ENCODE measurements at places on chromosomes 6 and 20.

- DNase-seq, result no peak
Measured at GRCh38 chr6:122238861-122239260, 160.6 kb upstream of the HSF2 start.

DNA sequence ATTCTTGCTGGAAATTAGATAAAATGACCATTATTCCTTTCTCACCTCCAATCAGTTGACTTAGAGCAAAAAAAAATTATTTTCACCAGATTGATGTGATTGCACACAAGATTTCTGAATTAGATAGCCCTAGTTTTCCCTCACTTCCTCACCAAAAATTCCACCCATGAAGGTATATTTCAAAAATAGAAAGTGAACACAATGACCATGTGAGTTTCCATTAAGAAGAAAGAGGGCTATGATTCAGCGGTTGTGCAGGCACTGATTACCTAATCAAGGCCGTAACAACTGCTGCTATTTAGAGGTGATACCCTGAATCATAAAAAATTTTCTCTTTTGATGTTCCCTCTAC is 19.5 kb upstream of the RALGAPA2 start:
- DNase-seq, result peak; percentile 45

GRCh38 chr6:43800746-43801494 is 30.9 kb downstream of the VEGFA start:
- no peak for DNase-seq

DNA sequence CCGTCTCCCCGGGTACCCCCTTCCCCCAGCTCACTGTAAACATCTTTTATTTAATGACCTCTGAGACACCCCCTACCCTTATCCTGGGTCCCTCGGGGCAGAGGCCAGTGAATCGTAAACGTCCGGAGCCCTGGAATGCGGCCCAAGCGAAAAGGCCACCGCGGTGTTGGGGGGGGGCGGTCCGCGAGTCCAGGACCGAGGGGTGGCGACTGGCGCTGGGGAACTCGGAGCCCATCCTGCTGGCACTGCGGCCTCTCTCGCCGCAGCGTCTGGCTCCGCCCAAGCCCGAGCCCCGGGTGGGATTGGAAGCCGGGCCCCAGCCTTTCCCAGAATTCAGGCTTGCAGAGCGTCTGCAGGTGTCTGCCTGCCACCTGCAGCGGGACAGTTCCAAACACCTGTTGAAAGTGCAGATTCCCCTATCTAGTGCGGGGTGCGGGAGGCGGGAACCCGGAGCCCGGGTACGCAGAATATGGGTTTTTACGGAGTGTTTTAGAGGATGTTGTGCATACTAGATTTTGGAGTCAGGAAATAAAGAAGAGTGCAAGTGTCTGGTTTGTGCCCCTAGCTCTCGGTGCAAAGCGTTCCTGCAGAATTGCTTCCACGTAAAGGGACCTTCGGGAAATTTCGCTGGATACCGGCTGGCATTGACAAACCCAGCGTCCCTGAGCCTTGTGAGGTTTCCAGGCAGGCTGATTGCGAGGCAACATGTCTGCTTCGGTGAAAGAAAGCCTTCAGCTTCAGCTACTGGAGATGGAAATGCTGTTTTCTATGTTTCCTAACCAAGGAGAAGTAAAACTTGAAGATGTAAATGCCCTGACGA is 800 bp downstream of the RWDD2A start:
- no peak for DNase-seq

DNA sequence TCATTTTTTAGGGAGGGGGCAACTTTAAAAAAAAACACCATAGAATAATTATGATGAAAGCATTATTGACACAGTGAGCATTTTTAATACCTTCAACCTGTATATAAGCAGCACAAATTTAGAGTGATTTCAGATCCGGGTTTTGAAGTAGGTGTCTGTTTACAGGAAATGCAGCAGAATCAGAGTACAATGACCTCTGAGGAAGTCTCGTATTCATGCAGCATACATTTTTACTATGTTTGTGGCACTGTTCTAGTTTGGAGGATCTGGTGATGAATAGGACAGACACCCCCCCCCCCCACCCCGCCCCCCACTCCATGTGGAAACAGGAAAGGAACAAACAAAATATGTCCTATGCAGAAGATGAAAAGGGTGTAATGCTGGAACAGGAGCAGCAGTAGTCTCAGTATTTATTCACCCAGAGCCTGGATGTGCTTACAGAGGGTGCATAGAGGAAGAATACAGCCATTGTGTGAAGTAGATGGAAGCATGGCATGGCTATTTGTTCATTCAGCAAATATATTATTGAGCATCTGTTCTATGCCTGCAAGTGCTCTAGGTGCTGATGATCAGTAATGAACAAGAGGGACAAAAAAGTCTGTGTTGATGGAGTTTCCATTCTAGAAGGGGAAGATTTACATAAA is 19.7 kb downstream of the VAPB start:
- no peak for DNase-seq

GRCh38 chr20:62684981-62685380 is 23.7 kb upstream of the NTSR1 start:
- DNase-seq, result no peak

DNA sequence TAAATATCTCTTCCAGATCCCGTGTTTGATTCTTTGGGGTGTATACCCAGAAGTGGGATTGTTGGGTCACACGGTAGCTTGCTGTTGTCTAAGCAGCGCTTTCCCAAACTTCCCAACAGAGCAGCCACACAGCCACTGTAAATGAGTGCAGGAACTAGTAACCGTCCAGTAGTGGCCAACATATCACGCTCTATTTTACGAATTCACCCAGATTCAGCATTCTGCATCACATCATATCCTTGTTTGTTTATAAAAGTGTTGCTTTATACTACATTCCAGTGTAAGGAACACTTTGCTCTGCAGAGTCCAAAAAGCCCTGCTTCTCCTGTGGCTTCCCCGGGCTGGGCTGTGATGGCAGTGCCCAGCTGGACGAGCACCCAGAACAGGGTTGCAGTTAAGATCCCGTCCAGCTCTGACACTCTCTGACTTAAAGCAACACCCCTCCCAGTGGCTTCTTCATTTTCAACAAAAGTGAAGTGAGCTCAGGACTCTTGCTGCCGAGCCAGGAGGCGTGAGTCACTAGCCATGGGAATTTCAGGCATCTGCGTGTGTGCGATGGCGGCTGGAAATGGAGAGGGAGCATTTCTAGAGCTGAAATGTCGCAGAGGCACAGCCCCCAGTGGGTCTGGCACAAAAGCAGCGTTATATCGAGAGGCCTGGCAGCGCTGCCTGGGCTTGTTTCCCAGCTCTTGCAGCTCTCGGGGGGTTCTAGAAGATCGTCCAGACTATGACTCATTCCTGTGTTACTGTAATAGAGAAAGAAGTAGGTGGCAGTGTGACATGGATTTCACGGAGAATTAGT is 216.3 kb upstream of the ECI2 start:
- peak; percentile 85 for DNase-seq

DNA sequence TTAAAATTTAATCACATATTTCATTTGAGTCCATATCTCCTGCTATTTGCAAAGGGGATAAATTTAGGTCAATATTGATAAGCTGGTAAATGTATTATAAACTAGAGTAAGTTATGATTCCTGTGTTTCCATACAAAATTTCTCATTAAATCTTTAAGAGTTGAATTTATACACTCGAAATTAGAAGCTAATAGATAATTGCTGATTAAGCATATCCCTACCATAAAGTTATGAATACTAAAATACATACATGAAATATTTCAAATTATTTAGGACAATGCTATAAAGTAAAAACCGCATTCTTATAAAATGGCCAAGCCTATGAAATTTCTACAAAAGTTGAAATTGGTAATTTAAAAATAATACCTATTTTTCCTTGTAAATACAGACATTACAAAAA is 71.5 kb downstream of the FAM184A start:
- DNase-seq, result no peak

- DNase-seq, result peak; percentile 59
Measured at GRCh38 chr6:43773050-43773979, 3.3 kb downstream of the VEGFA start.

- peak; percentile 92 for DNase-seq
Measured at GRCh38 chr6:128569732-128570679, 49.6 kb upstream of the PTPRK start.

DNA sequence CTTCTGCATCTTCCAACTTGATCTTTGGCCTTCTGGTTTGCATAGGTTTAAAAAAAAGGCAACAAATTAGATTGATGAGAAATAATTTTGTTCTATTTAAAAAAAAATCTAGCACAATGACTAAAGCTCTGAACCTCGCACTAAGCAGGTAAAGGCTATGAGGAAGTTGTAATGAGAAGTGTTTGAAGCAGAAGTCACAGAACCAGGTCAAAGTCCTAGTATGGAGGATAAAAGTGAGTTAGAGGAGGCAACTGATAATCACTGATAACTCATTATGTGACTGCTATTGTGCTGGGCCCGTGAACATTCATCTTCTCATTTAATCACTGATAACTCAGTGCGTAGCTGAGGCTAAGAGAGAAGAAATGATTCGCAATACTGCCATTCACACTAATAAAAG is 46.1 kb upstream of the GFRAL start:
- DNase-seq, result no peak

DNA sequence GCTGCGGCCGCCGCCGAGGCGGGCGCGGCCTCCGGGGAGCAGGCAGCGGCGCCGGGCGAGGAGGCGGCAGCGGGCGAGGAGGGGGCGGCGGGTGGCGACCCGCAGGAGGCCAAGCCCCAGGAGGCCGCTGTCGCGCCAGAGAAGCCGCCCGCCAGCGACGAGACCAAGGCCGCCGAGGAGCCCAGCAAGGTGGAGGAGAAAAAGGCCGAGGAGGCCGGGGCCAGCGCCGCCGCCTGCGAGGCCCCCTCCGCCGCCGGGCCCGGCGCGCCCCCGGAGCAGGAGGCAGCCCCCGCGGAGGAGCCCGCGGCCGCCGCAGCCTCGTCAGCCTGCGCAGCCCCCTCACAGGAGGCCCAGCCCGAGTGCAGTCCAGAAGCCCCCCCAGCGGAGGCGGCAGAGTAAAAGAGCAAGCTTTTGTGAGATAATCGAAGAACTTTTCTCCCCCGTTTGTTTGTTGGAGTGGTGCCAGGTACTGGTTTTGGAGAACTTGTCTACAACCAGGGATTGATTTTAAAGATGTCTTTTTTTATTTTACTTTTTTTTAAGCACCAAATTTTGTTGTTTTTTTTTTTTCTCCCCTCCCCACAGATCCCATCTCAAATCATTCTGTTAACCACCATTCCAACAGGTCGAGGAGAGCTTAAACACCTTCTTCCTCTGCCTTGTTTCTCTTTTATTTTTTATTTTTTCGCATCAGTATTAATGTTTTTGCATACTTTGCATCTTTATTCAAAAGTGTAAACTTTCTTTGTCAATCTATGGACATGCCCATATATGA is 3.2 kb downstream of the MARCKS start:
- DNase-seq, result peak; percentile 53

DNA sequence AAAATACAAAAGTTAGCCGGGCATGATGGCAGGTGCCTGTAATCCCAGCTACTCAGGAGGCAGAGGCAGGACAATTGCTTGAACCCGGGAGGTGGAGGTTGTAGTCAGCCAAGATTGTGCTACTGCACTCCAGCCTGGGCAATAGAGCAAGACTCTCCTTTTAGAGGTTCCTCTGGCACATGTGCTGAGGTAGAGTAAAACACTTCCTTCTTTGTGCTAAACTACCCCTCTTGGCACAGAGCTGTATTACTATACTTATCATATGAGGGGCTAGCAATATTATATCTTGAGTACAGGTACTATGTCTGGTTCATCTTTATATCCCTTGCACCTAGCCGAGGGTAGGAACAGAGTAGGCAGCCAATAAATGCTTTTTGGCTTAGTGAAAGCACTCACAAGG is 40.2 kb upstream of the SAMHD1 start:
- no peak for DNase-seq

DNA sequence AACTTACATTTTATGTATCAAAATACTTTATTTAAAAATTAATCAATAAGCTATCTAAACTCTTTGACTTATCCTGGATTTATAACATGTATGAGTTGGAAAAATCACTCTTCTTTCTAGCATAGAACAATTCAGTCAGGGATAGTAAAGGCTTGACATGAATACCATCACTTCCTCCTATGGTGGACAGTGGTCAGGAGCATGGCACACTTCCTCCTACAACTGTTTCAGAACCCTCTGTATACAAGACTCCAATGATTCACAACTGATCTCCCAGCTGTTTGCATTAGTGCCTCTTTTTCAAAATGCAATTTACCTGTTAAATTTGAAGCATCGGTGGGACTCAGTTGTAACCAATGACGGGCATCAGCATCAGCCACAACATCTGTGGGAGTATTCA is 129.7 kb downstream of the RALGAPA2 start:
- no peak for DNase-seq

DNA sequence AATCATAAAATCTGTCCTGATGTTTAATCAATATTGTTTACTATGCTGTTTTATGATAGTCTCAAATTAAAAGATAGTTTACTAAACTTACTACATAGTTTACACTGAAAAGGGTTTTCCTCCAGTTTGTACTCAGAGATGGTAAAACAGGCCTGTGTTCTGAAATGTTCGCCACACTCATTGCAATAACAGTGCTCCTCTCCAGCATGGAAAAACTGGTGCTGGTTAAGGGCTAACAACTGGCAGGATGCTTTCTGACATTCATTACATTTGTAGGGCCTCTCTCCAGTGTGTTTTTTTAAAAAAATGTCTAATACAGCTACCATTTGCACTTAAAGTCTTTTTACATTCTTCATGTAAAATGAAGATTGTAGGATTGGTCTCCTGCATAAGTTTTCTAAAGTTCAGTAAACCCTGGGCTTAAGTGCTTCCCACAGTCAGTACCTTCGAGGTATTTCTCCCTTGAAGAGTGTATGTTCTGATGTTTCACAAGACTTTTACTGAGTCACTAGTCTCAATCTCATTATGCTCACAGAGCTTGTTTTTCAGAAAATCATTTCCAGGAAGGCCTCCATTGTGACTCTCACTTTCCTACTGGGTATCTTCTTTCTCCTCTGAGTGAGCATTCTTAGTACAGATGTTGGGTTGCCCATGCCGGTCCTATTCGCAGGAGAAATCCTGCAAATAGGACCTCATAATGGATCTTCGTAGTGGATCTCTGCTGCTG is 8.7 kb upstream of the ZSCAN12 start:
- DNase-seq, result peak; percentile 23

GRCh38 chr6:124432620-124433019 is 529.6 kb upstream of the RNF217 start:
- no peak for DNase-seq

DNA sequence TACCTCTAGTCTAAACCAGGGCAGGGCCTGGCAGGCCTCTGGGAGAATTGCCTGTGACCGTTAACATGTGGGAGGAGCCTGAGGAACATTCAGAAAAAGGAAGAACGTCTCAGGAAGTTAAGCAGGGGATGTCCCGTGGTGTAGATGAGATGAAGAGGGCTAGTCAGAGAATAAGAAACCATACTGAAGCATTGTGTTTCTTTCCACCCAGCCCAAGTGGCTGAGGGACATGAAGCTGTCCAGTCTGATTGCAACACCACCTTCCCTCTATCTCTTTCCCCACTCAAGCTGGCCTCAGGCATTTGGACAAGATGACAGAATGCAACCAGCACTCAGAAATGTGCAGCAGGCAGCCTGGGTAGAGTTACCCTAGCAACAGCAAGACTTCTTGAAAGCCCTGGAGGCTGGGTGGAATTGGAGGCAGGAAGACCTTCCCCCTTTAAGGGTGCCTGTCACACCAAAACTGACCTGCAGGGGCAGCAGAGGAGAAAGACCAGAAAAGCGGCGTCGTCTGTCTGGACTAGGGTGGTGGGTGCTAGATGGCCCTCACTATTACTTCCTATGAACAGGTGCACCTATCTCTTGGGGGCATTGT is 186.1 kb downstream of the UNC5CL start:
- DNase-seq, result no peak
